ENCODE measurements at places on chromosomes 7 and 10.

DNA sequence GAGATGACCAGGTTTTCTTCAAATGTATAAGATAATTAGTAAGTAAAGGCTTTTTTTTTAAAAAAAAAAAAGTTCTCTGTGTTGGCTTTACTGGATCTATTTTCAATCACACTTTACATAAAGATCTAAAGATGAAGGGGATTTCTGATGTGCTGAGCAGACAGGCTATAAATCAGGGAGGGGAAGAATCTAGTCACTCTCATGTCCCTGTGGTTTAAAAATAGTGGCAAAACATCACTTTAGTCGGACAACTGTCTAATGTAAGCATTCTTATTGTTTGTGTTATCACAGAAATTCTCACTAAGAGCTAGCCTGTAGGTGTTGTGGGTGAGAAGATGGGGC, 132.7 kb downstream of the ICA1 start:
- no peak for DNase-seq

- no peak for DNase-seq
These were observed 372.6 kb downstream of the GPR158 start for GRCh38 chr10:25547382-25547781.

DNA sequence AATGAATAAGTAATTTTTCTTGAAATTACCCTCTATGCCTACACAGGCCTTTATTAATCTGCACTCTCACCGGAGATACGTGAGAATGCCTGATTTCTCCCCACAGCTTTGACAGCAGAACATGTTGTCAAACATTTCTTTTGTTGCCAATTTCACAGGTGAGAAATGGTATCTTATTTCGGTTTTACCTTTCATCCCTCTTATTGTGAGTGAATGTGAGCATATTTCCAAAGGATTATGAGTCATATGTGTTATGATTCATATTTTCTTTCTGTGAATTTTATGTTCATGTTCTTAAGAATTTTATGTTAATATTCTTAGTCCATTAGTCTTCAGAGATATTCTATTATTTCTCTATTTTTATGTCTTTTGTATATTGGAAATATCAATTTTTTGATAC, 965.1 kb downstream of the CCSER2 start:
- no peak for DNase-seq

- peak; percentile 70 for DNase-seq
These were observed 40.7 kb downstream of the ATE1 start for GRCh38 chr10:121886997-121887622.
